T-cell (primary cell): ENCODE measurements at places on chromosomes 5 and 9.

GRCh38 chr9:91948101-91948596 lies 1.9 kb downstream of the ROR2 start:
- no peak for DNase-seq
- no peak overlapping the region for H3K4me3 ChIP-seq
- H3K36me3 ChIP-seq, result no peaks in the 10 kb centered on the region

- no peak for DNase-seq
- no peaks in the 10 kb centered on the region for H3K36me3 ChIP-seq
- H3K4me1 ChIP-seq, result no peaks in the 10 kb centered on the region
- H3K27ac ChIP-seq, result no peak overlapping the region
- H3K27me3 ChIP-seq, result no peaks in the 10 kb centered on the region
These were observed 33.1 kb downstream of the CRB2 start for GRCh38 chr9:123389070-123389469.

GRCh38 chr5:172505403-172505759 lies 51.1 kb upstream of the SH3PXD2B start:
- H3K4me3 ChIP-seq, result no peak overlapping the region
- H3K27me3 ChIP-seq, result no peaks in the 10 kb centered on the region
- DNase-seq, result no peak
- no peak overlapping the region for H3K27ac ChIP-seq

DNA sequence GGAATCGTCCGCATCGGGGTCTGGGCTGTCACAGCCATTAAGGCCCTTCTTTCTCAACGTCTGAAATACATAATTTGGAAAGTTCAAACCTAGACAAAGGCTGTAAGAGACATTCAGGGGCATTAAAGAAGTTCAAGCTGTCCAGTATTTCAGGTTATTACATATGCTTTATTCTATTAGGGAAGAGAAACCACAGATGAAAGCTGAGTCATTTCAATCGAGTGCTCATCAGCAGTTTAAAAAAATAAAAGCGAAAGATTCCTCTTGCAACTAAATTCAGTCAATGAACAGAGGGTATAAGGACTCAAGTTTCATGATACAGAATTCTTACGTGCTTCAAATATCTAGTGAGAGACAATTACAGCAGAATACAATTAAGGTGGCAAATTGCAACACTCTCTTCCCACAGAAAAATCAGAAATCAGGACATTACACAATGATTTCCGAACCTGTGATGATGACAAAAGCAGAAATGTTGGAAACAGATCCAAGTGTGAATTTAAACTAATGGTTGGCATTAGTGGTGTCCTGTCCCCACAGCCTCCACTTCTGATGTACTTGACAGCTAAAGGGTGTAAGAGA lies 121.6 kb downstream of the MEF2C start:
- H3K4me1 ChIP-seq, result no peaks in the 10 kb centered on the region
- no peaks in the 10 kb centered on the region for H3K36me3 ChIP-seq
- no peak overlapping the region for H3K4me3 ChIP-seq
- no peaks in the 10 kb centered on the region for H3K27me3 ChIP-seq
- no peak for DNase-seq
- no peak overlapping the region for H3K27ac ChIP-seq

DNA sequence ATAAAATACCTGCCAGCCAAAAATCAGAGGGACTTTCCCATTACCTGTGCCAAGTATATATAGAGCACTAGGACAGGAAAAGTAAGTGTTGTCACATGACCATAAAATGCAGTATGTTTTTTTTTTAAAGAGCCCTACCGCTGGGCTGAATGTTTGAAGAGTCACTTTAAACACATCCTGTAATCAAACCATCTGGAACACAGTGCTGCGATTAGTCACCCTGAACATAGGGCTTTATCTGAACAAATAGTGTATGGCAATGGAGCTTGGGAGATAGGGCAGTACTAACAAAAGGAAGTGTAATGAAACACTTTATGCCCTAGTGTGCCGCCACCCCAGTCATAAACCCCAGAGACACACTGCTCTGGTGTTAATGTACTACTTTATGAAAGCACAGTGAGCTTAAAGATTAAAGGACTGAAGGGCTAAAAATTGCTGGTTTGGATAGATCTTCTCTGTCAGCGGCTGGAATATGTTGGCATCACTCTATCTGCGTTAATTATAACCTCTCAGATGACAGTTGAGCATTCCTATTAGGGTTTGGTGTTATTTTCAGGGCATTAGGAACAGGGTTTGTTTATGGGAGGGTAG lies 90.4 kb downstream of the ZNF608 start:
- no peaks in the 10 kb centered on the region for H3K36me3 ChIP-seq
- H3K4me3 ChIP-seq, result no peak overlapping the region
- DNase-seq, result no peak
- no peak overlapping the region for H3K27ac ChIP-seq

DNA sequence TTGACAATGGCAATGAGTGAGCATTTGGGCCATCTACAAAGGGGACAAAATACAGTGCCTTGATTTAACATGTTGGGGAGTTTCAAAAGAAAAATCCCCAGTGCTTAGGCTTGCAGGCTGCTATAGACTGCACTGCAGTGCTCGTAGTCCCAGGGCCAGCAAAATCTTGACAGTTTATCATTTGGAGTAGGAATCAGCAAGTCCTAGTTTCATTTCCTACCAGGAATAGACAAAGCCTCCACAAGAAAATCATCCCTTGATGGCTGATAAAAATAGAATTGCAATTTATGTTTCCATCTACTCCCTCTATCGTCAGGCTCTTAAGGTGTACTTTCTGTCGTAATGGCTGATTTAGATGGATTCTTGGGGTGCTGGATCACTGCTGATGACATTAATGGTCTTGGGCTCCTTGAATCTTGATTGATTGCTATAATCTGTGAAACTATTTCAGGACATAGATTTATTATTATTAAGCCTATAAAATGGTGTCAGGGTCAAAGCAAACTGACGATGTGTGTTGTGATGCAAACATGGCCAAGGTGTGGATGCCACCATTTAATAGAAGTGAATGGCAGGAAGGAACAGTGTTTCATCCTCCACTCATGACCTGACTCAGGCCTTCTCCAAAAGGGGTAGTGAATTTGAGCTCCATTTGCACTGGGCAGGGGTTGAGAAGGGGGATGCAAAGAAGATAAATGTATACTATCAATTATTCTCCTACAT lies 171.7 kb downstream of the PIK3R1 start:
- no peaks in the 10 kb centered on the region for H3K36me3 ChIP-seq
- no peaks in the 10 kb centered on the region for H3K27me3 ChIP-seq
- DNase-seq, result no peak
- no peaks in the 10 kb centered on the region for H3K4me1 ChIP-seq
- no peak overlapping the region for H3K27ac ChIP-seq
- H3K4me3 ChIP-seq, result no peak overlapping the region

DNA sequence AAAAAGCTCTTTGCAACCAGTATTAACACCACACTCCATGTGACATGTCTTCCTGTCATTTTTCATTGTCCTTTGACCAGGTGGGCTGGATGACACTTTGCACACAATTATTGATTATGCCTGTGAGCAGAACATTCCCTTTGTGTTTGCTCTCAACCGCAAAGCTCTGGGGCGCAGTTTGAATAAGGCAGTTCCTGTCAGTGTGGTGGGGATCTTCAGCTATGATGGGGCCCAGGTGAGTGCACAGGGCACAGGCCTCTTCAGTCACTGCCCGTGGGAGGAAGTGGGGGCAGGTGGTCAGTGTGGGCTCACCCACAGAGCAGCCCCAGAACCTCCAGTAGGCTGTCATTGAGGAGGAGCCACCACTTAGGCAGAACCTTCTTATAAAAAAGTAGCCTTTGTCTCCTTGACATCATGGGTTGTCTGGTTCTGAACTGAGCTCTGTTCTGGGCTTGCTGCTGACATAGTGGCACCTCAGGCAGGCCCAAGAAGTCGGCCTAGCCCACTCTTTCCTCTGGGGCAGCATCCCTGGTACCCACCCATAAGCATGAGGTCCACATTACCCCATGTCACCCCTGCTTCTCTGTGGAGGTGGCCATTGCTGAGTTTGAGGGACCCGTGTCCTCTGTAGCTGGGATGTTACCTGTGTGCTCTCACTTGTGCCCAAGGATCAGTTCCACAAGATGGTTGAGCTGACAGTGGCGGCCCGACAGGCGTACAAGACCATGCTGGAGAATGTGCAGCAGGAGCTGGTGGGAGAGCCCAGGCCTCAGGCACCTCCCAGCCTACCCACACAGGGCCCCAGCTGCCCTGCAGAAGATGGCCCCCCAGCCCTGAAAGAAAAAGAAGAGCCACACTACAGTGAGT lies 39.3 kb downstream of the SECISBP2 start:
- no peak for DNase-seq
- no peaks in the 10 kb centered on the region for H3K27me3 ChIP-seq
- H3K27ac ChIP-seq, result no peak overlapping the region
- peaks cover 96% of the 10 kb centered on the region for H3K36me3 ChIP-seq
- H3K4me3 ChIP-seq, result no peak overlapping the region
- H3K4me1 ChIP-seq, result no peaks in the 10 kb centered on the region
